ENCODE measurements at places on chromosomes 16 and 17. TPM values are rescaled to one million over a fixed set of nuclear protein-coding genes. Genes with fewer than 3 reads are reported as not detected.

The FMNL1 gene
- total RNA-seq, result 3.4 TPM

The ACAP1 gene
- total RNA-seq, result not detected

The GRAPL gene
- 58.6 TPM for total RNA-seq

The NAGS gene
- 1.8 TPM for total RNA-seq

The CES1 gene
- total RNA-seq, result not detected

The ANKRD13B gene
- 27.8 TPM for total RNA-seq

The HES7 gene
- total RNA-seq, result not detected

The TRPV3 gene
- 0.06 TPM for total RNA-seq

The ATAD5 gene
- 3.7 TPM for total RNA-seq

The SOCS1 gene
- total RNA-seq, result 11.3 TPM

The C16orf96 gene
- total RNA-seq, result not detected

The METTL23 gene
- total RNA-seq, result 23.8 TPM

The USP7 gene
- 58.2 TPM for total RNA-seq

The ARL6IP1 gene
- total RNA-seq, result 158 TPM

The SRCIN1 gene
- not detected for total RNA-seq

The SLC52A1 gene
- 0.10 TPM for total RNA-seq

The SEPTIN12 gene
- total RNA-seq, result not detected

The SEC14L1 gene
- 604 TPM for total RNA-seq

The FBXW10B gene
- not detected for total RNA-seq

The KRTAP29-1 gene
- not detected for total RNA-seq

The HEATR9 gene
- total RNA-seq, result not detected

The C16orf89 gene
- total RNA-seq, result not detected

The KCNJ18 gene
- total RNA-seq, result not detected

The MYH3 gene
- 0.23 TPM for total RNA-seq

The KLHL10 gene
- total RNA-seq, result not detected

The TSPOAP1 gene
- total RNA-seq, result 0.05 TPM

The PRAC1 gene
- not detected for total RNA-seq

The CDRT15L2 gene
- total RNA-seq, result not detected

The ZNF469 gene
- 12.5 TPM for total RNA-seq

The OR1A1 gene
- total RNA-seq, result not detected

The TPSB2 gene
- total RNA-seq, result not detected

The HBM gene
- total RNA-seq, result not detected

The TMEM256 gene
- total RNA-seq, result 56.7 TPM

The KRTAP1-1 gene
- not detected for total RNA-seq

The CES3 gene
- total RNA-seq, result not detected

The PLCG2 gene
- 26.4 TPM for total RNA-seq

The TP53TG3B gene
- total RNA-seq, result not detected

The TIGD7 gene
- total RNA-seq, result 2.4 TPM

The C17orf107 gene
- 0.88 TPM for total RNA-seq

The MPP2 gene
- total RNA-seq, result 1.2 TPM

The NLRP1 gene
- total RNA-seq, result 51.7 TPM

Data from glomerular endothelial cell (primary cell).